ENCODE measurements at places on chromosomes 11 and 22. TPM values are rescaled to one million over a fixed set of nuclear protein-coding genes. Genes with fewer than 3 reads are reported as not detected.

GRCh38 chr11:110497231-110497978 is 67.7 kb downstream of the FDX1 start:
- no peak for DNase-seq

DNA sequence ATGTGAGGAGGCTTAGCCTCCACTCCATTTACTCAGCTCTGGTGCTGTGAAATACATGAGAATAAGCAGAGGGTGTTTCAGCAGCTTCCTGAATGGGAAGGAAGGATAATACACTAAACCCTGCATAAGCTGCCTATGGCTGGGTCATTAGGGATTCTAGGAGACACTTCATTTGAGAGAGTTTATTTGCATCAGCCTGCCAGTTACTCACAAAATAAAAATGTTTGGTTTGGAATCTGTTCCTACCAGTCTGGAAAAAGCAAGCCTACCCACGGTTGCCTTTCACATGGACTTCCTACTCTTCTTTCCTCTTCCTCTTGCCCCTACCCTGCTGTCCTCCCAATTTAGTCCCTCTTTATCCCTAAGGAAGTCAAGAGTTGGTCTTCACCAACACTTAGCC is 20.5 kb downstream of the SLC1A2 start:
- no peak for DNase-seq

GRCh38 chr11:133930053-133930766 is 26.6 kb downstream of the IGSF9B start:
- no peak for DNase-seq

- peak; percentile 88 for DNase-seq
Measured at GRCh38 chr11:69301455-69302401, 7.8 kb downstream of the MYEOV start.

- no peak for DNase-seq
Measured at GRCh38 chr11:17153757-17154156, 54.0 kb downstream of the PIK3C2A start.

GRCh38 chr11:75939992-75940391 is 125.0 kb downstream of the UVRAG start:
- no peak for DNase-seq

DNA sequence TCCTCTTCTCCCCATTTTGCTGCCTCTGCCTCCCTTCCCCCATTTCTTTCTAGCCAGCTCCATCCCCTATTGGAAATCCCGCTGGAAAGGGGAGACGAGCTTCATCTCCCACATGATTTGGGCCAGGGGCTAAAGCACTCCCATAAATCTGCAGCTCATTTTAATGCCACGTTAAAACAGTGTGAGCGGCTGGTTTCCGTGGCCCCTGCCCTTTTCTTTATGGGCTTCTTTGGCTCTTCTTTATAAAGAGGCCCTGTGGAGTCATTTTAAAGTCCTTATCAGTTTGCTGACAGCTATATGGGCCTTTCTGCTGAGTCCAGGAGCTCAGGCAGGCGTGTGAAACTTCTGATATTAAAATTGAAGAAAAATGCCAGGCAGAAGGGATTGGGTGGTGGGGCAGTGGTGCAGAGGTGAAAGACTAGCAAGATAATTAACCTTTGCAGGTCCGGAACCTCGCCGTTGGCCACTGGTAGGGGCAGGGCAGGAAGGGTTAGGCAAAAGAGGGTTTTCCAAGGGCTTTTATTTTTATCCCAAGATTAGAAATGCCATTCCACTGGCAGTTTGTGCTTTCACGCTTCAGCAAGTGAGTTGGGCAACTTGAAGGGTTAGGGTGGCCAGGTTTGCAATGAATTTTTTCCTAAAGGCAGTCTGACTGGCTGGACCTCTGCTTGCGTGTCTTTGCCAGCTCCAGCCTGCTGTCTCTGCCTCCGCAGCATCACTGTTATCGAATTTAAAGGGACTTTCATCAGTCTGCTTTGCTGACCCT is 44.3 kb downstream of the EXT2 start:
- no peak for DNase-seq

GRCh38 chr11:22668005-22668796 is 1.8 kb downstream of the GAS2 start:
- no peak for DNase-seq

- peak; percentile 44 for DNase-seq
Measured at GRCh38 chr22:37175414-37176281, 12.4 kb downstream of the C1QTNF6 start.

DNA sequence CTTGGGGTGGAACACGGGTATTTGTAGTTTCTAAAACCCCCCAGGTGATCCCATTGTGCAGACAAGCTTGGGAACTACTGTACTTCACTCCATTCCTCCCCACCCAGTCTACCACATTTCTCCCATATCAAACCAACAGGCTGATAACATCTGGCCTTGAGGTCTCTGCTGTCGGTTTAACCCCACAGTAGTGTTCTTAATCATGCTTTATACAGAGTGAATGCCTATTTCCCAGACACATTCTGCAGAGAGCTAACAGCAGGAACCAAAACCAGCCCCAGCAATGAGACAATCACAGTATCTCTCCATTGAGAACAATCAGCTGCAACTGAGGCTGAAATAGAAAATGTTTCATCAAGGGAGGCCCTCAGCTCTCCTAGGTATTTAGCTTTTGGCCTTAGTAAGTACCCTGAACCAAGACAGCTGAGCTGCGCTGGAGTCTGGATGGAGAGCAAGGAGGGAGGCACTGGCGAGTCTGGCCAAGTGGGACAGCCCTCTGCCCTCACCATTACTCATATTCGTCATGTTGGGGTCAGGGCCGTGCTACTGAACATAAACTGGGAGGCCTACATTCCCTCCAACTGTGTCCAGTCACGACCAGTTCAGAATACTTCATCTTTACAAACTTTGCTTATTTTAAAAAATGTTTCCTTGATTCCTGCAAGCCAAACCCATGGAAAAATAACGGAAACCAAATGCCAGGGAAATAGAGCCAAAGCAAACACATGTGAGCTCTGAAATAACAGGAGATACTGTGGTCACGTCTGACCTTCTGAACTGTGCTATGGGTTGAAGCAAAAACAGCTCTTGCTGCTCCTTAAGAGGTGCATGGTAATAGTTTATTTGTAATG is 81.0 kb downstream of the CCDC34 start:
- DNase-seq: no peak

- no peak for DNase-seq
Measured at GRCh38 chr11:80943226-80943625, 1502.4 kb upstream of the TENM4 start.

DNA sequence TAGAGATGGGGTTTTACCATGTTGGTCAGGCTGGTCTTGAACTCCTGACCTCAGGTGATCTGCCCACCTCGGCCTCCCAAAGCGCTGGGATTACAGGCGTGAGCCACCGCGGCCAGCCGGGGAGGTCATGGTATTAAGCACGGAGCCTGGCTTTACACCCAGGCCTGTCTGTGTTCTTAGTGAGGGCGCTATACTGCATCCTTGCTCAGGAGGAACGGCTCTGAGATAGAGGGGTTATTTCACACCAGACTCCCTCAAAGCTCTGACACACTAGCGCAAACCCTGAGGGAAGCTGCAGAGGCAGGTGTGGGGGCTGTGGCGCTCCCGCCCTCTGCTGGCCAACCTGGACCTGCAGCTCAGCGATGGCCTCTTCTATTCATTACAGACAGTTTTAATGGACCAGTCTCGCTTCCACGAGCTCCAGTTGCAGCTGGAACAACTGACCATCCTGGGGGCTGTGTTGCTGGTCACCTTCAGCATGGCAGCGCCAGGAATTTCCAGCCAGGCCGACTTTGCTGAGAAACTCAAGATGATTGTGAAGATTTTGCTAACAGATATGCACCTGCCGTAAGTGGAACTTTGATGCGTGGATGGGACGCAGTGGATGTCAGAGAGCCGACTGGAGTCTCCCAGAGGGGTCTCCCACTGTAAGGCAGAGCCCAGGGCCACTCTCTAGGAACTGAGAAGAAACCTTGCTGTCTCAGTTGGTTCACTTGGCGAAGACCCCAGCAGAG is 26.2 kb downstream of the TCP11L1 start:
- no peak for DNase-seq

- no peak for DNase-seq
Measured at GRCh38 chr11:67505605-67506396, 638 bp upstream of the PITPNM1 start.

GRCh38 chr11:5923427-5923776 is 18.6 kb upstream of the OR56A3 start:
- no peak for DNase-seq

GRCh38 chr11:68928136-68928880 is 24.6 kb downstream of the IGHMBP2 start:
- DNase-seq: peak; percentile 33

GRCh38 chr22:32583074-32583682 is 108.6 kb downstream of the FBXO7 start:
- DNase-seq: no peak

GRCh38 chr11:121741761-121742361 is 289.1 kb upstream of the SORL1-AS1 start:
- DNase-seq: no peak

- DNase-seq: peak; percentile 69
Measured at GRCh38 chr11:282171-282570, 4.0 kb downstream of the NLRP6 start.

- no peak for DNase-seq
Measured at GRCh38 chr11:59944720-59945119, 6.5 kb downstream of the OOSP1 start.

DNA sequence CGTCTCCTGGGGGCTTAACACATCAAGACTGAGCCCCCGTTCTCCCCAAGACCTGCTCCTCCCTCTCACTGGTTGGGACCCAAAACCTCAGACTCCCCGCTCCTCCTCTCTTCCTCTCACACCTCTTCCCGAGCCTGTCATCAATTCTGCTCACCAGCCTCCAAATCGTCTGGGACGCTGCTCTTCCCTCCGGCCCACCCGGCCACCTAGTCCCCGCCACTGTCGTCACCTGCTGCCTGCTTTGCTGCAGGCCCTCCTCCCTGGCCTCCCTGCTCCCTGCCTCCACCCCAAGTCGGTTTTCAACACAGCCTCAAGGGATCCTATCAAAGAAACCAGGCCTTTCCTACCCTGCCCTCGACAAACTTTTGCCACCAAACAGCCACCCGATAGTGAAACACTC is 3.1 kb downstream of the MFNG start:
- DNase-seq: no peak

GRCh38 chr11:106998116-106998915 is 20.0 kb downstream of the GUCY1A2 start:
- no peak for DNase-seq

DNA sequence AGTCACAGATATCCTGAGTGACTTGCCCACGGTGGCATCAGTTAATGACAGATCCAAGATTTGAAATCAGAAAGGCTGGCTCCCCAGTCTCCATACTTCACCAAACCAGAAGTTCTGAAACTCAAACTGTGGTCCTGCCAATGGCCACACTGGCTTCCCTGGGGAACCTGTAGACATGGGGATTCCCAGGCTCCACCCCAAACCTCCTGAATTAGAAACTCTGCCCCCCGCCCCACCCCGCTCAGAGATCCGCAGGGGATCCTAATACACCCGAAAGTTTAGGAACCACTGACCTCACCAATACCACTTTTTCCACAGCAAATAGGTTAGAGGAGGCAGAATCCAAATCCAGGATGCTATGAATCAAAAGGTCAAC is 15.3 kb downstream of the RTN4RL2 start:
- no peak for DNase-seq

- DNase-seq: no peak
Measured at GRCh38 chr11:65172600-65172999, 2.6 kb downstream of the SPDYC start.

DNA sequence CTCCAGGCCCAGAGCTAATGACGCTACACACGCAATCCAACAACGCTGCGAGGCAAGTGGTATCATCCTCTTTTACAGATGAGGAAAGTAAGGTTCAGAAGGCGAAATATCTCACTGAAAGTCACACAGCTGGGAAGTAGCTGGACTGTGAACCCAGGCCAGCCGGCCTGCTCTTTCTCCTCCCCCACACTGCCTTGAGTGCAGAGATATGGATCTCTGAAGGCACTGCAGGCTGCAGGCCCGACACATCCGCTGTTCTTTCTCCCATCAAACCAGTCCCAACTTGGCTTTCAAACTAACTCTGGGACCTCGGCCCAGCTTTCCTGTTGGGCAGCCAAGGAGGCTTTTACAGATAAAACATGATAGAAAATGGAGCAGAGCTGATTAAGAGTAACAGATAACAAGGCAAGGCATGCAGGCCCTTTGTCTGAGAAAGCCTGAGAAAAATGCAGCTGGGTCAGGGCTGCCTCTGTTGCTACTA is 64.0 kb upstream of the PTPRJ start:
- no peak for DNase-seq

DNA sequence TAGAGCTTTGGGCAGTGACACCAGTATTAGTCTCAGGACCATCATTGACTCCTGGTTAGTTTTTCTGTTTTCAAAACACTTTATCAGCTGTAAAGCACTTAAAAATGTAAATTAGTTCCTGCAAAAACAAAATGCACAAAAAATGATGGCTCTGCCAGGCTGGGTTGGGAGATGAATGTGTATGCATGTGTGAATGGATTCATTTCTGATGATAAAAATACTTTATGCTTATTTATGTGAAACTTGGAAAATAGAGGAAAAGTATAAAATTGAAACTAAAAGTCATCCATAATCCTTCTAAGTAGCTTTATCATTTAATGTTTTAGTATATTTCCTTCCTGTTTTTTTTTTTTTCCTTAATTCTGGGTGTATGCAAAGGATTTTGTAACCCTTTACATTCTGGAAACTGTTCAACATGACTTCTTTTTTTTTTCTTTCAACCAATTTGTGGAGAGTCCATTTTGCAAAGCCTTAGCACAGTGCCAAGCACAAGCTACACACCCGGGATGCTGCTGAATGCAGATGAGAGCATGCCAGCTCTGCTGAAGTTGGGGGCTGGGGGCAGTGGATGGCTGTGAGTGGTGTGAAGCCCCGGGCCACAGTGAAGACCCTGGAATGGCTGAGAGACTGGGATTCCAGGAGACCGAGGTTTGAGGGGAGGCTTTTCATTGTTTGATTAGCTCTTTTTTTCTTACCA is 37.6 kb downstream of the PTPRJ start:
- DNase-seq: no peak

Gene TRIM49C
- total RNA-seq: not detected

Gene MAJIN
- not detected for total RNA-seq

Gene OR5AP2
- not detected for total RNA-seq

Gene KMT5B
- 41.2 TPM for total RNA-seq

Gene OR10D3
- not detected for total RNA-seq

Gene MS4A12
- total RNA-seq: not detected

Gene ZNF215
- 2.3 TPM for total RNA-seq

Gene PNPLA3
- total RNA-seq: 2.5 TPM

Gene FGF19
- total RNA-seq: not detected

Gene UPB1
- 0.15 TPM for total RNA-seq

Gene IGLL1
- total RNA-seq: not detected

Gene JHY
- 7.7 TPM for total RNA-seq

Gene TRIM49B
- total RNA-seq: not detected

Gene LDHAL6A
- total RNA-seq: not detected

Gene OTOG
- total RNA-seq: not detected

Gene SMDT1
- 54.1 TPM for total RNA-seq

Gene APOBEC3B
- total RNA-seq: 2.9 TPM

Gene GAS2
- total RNA-seq: 1.6 TPM
